Right renal pelvis (tissue), 4 donors: ENCODE measurements at places on chromosomes 16 and 17.
A peak's percentile ranks its signal among the peaks of the same experiment; 100 is the strongest.

GRCh38 chr16:824601-825000 is 24.1 kb upstream of the GNG13 start:
- no peak for DNase-seq

DNA sequence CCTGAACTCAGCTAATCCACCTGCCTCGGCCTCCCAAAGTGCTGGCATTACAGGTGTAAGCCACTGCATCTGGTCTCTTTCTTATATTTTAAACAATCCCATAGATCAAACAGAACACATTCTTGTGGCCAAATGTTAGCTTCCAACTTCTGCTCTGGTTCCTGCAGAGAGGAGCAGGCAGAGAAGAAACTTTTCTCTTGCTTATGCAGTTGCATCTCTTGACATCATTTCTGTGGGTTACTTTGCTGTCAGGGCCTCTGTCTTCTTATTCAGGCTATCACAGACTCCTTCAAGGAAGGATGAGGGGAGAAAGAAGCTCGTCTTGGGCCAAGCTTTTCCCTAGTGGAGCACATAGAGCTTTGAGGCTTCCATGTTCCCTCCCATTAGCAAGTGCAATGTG is 7.8 kb downstream of the HSD17B2 start:
- no peak for DNase-seq

GRCh38 chr17:36689089-36689667 is 87.8 kb downstream of the MRM1 start:
- no peak for DNase-seq

DNA sequence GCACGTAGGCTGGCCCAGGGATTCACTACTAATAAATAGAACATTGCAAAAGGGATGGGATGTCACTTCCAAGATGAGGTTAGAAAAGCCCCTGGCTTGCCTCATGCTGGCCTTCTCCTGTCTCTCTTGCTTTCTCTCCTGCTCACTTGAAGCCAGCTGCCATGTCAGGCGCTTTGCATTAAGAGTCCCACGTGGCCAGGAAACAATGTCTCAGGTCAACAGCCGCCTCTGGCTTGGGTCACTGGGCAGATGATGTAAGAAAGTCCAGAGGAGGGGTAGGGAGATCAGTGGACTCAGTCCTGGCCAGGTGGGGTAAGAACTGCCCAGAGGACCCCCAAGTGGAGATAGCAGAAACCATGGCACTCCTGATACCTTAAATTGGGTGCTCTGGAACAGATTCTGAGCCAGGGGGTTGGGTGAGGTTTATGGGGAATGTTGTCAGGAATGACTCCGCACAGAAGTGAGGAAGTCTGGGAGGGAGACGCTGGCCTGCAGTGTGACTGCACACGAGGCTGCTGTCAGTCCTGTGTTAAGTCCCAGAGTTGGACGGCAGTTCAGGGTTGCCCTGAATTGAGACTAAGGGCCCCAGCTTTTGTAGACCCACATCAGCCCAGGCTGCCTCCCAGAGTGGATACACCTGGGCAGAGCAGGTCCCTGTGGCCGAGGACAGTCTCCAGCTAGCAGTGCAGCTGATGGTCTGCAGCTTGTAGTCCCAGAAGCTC is 17.7 kb downstream of the C16orf82 start:
- peak; percentile 29 for DNase-seq

GRCh38 chr17:29628644-29629043 is 5.9 kb upstream of the CORO6 start:
- no peak for DNase-seq

DNA sequence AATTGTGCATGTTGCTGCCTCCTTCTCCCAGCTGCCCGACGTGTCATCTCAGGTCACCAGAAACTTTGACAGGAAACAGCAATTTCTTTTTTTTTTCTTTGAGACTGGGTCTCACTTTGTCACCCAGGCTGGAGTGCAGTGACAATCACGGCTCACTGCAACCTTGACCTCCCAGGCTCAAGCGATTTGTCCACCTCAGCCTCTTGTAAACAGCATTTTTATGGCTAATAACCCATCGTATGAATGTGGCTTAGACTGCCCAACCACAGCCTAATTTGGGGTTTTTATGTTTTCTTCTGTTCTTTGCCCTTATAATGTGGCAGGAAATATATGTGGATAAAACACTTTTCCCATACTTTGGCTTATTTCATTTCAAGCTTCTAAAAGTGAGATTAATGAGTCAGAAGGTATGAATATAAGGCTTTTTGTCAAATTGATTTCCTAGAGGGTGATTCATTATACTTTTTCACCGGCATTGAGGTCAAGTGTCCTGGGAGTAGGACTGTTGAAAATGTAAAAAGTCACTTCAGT is 31.0 kb upstream of the SLC5A10 start:
- no peak for DNase-seq

DNA sequence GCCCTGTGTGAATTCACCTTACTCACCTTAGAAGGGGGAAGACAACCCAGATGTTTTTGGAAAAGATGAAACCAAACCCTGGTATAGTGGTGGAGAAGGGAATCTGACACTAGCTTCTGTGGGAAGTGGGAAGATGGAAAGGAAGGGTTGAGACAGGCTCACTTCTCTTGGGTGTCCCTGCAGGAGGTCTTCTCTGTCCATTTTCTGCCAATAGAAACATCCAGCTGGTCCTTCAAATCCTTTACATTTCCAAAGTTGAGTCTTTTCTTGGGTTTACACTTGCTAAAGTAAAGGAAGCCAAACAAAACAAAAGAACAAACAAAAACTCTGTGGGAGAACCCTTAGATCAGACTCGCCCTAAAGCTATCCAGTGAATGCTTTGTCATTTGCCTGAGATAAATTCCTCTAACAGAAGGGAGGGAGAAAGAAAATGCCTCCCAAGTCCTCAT is 10.2 kb downstream of the HOXB1 start:
- DNase-seq: no peak
